ENCODE measurements at places on chromosomes 16 and 17.

- no peak for DNase-seq
These were observed 21.8 kb upstream of the FOXK2 start for GRCh38 chr17:82497483-82498405.

DNA sequence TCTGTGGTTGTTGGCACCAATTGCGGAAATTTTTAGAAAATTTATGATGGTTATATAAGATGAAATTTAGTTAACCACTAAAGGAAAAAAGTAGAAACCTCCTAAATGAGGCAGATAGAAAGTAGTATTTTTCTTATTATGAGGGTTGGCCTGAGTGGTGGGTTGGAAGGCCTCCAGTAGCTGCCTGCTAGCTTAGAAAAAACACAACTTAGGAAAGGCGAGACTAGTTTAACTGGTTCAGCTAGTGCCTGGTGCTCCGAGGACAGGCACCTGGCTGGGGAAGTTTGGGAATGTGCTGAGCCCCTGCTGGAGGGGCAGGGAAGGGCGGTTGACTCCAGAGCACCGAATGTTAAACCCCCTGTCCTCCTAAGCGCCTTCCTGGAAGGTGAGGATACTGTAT lies 19.9 kb downstream of the LDHD start:
- DNase-seq, result no peak

DNA sequence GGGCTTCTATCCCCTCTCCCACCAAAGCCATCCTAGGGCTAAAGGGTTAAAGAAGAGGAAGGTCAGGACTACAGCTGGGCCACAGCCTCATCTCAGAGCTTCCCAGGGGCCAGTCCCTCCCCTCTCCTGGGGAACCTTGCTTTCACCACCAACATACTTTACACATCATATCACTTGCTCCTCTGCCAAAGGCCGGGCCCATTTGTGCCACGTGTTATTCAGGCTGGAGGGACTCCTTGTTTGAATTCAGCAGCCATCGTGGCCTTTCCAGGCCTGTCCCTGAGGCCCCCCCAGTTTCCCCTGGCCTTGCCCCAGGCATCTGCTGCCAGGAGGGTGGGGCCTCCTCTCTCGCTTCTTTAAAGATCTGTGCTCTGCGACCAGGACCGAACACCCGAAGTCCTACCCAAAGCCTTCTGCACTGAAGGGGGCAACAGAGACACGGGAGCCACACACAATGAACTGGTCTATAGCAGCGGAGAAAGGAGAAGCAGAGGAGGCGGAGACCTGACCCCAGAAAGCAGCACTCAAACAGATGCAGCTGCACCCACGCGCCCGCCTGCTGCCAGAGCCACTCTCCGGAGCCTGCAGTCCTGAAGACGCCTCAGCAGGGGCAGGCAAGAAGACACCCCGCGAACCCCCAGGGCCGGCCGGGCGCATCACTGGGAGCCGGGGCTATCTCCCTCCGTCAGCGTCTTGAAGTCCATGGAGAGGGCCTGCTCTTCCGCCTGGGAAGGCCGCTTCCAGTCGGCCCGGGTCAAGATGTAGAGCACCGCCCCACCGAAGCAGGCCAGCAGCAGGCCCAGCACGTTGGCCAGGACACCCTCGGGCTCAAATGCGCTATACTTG lies 12.1 kb downstream of the CYB561 start:
- DNase-seq, result no peak

DNA sequence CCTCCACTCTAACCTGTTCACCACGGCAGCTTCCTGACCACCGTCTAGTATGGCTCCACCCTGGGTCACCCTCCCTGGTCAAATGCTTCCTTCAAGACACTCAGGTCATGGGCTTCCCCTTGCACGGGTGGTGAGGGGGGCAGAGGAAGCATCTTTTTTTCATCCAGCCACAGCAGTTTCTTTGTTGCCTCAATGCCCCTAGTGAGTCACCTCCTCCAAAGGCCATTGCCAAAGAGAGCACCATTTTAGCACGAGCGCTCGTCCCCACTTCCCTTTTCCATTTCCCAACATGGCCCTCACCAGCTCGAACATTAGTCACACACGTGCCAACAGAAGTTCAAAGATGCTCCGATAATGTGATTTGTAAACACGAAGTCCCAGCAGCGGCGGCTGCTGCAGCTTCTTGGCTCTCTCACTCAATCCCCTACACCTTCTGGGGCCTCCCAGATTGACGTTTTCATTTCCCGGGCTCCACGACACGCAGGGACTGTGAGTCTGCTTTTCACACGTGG lies 134.6 kb downstream of the GAS7 start:
- no peak for DNase-seq

- no peak for DNase-seq
These were observed 3.6 kb upstream of the UBE2I start for GRCh38 chr16:1305823-1306222.

DNA sequence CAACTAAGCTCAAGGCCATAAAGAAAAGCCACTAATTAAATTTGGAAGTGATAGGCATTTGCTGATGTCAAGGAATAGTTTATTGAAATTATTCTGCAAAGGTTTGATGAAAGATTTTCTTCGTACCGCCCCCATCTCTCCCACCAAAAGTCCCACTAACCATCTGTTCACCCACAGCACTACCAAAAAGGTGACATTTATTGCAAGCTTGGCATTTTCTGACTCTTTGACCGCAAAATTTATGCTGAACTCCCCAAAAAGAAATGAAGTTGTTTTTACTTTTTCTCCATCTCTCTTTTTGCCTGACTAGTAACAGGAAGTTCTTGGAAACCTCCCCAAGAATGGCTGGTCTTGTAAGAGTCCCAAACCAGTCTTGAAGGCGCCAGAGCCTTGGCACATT lies 384.9 kb upstream of the SOX9 start:
- no peak for DNase-seq

- no peak for DNase-seq
These were observed 34.0 kb upstream of the KCNJ16 start for GRCh38 chr17:70041061-70041460.

DNA sequence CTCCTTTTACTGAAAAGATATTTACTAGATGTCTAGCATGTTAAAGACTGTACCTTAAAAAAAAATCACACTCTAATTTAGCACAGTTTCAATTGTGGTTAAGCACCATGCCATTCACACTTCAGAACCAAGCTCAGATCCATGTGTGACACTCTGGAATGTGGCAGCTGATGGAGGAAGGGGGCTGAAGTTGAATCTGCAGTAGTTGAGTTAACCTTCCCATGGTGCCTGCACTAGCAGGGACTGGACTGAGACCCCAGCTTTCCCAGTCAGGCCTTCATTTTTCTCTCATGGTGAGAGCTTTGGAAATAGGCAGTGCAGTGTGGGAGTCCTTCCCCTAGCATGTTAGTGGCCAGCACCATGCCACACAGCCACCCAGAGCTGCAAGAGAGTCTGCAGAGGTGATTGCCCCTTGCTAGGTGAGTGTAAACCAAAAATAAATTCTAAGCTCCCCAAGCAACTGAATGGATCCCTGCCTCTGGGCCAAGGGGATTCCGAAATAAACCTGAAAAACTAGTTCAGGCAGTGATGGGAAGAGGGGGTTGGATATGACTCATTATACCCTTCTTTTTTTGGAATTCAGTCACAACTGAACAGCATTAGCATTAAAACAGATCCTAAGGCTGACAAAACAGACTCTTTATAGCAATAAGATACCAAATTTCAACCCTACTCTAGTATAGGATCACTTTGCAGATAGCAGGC lies 208.5 kb downstream of the WWOX start:
- DNase-seq, result no peak

- no peak for DNase-seq
These were observed 3.0 kb downstream of the SSTR5 start for GRCh38 chr16:1075546-1075945.

DNA sequence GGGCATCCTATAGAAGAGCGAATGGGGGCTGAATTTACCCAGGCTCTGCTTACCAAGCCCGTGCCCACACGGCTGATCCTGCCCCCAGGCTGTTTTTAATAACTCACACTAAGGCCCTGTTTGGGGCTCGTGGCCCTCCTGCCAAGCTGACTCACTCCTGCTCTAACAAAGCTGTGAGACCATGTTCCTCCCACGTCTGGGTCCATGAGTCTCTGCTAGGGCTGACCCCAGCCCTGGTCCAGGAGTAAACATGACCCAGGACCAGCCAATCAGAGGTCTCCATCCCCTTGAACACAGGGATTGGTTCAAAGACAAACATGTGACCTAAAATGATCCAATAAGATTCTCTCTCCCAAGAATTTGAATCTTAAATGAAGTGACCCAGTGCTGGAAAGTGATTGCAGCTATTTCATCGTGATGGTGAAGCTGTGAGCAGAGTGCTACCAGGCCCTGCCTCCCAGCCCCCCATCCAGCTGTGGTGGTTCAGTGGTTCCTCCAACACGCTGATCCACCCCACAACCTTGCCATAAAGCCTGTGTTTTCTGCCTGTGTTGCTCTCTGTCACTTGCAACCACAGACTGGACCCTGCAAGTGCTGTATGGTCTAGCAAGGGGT lies 57.2 kb downstream of the C16orf82 start:
- no peak for DNase-seq

DNA sequence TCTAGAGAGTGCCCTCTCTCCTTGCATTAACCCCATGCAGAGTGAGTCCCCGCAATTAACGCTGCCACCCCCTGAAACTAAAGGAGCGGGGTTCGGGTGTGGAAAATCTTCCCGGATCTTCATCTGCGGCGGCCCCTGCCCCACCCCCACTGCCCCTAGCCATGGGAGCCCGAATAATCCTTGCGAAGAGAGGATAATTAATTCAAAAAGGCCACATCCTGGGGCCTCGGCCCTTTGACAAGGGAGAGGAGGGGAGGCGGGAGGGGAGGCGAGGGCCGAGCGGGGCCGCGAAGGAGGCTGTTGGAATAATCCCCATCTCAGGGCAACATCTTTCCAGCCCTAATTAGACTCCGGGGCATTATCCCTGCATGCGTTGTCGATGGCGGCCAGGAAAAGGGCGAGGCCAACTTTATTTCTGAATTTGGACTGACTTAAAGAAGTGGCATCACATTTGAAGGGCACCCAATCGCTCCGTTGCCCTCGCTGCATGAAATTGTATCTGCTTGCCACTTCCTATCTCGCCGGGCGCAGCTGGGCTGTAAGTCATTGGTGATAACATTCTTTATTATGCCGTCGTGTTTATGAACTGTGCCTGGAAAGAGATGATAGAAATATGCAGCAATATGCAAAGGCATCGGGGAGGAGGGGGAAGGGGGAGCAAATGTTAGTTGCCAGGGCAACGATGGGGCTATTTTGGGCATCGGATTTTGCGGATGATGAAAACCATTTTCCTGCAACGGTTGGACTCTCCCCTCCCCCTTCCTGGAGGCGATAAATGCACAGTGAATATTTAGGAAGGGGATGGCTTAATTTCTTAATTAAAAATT lies 387.1 kb upstream of the TNRC6C start:
- DNase-seq, result no peak

- no peak for DNase-seq
These were observed 245.9 kb upstream of the ELAC2 start for GRCh38 chr17:13263746-13264145.

All from NCI-H2081 treated with DMSO at 0.1 percent for 48 hours (cell line).